ENCODE measurements at places on chromosomes 12 and 14.

DNA sequence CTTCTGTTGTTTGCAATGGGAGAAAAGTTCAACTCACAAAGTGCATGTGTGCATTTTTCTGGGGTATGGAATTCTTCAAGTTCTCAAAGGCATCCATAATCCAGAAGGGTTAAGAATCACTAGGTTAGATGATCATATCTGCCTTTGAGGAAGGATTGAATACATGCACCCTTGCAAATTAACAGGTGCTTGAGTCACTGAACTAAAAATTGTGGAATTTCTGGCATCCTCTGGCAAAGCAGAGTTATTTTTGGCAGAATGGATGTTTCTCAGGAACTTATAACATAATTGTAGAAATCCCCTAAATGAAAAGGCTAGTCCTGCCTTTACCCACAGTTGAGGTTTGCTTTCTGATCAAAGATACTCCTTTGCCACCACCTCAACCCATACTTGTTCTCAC is 136.5 kb upstream of the DYRK2 start:
- DNase-seq = no peak

DNA sequence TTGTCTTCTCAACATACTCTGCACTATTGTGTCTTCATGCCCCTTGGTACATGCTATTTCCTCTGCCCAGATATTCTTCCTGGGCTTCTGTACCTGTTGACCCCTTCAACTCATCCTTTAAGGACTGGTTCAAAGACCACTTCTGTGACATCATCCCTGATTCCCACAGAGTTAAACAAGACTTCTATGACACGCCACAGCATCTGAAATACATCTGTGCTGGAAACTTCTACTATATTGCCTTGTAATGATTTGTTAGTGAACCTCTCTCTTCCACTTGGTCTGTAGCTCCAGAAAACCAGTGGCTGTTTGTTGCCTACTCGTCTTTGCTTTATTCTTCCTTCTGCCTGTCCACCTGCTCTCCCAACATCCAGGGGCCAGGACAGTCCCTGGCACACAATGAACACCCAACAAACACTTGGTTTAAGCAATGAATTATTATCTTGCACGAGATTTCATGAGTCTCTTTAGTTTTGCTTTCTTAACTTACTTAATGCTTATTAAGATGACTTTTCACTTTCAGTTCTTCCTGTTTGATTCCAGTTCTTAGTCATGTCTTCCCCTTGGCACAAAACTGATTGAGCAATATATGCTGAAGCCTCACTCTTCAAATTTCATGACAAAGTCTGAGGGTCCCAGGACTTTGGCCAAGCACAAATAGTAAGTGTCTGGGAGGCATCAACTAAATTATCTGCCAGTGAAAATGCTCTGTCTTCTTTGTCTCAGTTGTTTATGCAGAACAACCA is 485.9 kb downstream of the APAF1 start:
- peak; percentile 10 for DNase-seq

DNA sequence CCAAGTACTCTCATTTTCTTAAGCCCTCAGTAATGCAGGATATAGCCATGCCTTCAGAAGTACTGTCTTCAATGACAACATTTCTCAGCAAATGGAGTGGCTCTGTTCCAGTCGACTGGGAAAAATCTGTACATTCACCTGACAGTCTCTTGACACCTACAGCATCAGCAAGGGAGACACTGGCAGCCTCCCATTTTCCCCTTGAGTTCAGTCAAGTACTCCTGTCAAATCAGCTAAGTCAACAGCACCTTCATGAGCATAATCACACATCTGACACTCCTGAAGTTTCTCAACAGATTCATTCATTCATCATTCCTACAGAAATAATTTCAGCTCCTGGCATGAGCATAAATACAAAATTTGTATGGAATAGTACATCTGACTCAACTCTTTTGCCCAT is 46.1 kb downstream of the INTS13 start:
- DNase-seq = no peak

DNA sequence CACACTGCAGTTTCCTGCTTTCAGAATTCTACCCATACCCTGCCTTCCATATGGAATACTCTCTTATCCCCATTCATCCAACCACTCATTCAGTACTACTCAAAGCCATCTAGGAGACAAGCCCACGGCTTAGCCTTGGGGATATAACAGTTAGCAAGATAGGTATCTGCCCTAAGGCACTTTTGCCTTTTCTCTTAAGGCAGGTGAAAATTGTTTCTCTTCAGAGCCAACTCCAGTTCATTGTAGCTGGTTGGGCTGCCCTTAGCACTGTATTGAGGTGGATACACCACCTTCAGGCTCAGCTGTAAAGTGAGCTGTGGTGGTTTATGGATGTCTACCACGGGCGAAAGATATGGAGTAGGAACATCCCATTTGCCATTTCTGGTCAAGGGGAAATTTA is 729.7 kb upstream of the TBX3 start:
- no peak for DNase-seq

- no peak for DNase-seq
Observed at GRCh38 chr14:21016413-21017190, 8.3 kb downstream of the NDRG2 start.

DNA sequence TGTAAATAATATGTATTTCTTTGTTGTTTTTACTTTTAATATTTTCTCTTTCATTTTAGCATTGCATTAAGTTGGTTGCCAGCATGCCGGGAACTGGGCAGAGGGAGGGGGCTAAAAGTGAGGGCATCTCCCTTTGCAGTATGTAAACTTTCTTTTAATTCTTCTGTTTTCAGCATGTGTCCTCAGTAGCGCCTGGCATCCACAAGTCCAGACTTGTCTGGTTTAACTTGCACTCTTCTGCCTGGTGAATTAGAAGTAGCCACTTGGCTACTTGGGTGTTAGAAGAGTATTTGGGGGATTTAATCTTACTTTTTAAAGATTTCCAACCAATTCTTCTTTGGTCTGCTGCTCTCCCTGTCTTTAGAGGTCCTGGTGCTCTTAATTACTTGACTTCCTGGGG is 117.2 kb upstream of the SCAF11 start:
- no peak for DNase-seq

GRCh38 chr14:54424479-54424901 is 16.7 kb downstream of the CNIH1 start:
- DNase-seq = no peak

- no peak for DNase-seq
Observed at GRCh38 chr14:75752086-75752485, 91.0 kb downstream of the TTLL5 start.

DNA sequence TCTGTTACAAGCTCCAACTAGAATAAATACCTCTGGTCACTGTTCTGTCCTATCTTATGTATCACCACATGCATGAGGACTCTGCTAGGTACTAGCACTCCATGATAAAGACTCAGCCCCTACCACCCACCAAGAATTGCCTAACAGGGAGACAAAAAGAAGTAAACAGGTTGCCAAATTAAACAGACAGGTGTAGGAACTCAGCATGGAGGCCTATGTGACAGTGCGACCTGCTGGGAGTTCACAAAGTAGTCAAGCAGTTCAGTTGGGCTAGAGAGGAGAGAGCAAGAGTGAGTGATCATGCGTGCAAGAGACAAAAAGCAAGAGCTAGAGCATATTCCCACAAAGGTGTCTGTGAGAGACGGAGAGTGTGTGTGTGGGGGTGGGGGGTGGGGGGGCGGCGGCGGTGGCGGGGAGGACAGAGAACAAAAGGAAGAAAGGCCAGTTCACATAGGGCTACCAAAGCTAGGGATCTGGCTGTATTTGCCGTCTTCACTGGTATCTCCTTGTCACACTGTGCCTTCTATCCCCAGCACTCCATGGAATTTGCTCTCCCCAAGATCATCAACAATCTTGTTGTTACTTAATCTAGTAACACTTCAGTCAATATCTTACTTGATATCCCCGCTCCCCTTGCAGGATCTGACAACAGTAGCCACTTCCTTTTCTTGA is 81.2 kb downstream of the SPPL3 start:
- DNase-seq = no peak

DNA sequence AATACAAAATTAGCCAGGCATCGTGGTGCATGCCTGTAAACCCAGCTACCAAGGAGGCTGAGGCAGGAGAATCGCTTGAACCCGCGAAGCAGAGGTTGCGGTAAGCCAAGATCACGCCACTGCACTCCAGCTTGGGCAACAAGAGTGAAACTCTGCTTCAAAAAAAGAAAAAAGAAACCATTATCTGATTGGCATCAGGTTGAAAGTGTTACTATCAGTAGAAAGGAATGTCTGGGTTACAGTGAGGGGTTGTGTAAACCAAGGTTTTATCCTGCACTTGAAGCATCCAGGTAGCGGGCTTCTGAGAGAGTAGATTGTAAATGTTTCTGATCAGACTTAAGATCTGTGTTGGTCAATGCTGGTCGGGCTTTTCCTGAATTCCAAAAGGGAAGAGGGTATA is 14.1 kb upstream of the OXA1L start:
- DNase-seq = no peak

DNA sequence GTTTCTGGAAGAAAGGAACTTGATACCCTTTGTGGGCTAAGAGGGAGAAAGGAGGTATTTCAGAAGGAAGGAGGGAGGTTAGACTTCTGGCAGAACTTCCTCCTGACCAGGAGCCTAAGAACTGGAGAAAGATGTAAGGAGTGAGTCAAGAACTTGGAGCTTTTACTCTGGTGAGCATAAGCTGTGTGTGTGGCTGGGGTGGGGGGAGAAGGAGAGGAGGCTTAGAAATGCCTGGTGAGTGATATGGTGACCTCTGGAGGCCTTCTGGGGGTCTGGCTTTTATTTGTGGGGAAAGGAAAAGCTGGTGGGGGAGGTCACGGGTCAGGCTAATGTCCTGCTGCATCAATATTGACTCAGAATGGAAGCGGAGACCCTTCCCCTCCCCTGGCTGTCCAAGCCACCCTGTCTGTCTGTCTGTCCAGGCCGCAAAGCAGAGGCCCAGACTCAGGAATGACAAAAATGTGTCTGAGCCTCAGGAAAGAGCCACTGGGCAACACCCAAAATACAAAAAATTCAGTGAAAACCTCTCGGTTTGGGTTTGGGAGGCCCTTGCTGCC is 4.8 kb downstream of the LRP1 start:
- no peak for DNase-seq

- no peak for DNase-seq
Observed at GRCh38 chr12:65196762-65197567, 27.6 kb downstream of the LEMD3 start.

DNA sequence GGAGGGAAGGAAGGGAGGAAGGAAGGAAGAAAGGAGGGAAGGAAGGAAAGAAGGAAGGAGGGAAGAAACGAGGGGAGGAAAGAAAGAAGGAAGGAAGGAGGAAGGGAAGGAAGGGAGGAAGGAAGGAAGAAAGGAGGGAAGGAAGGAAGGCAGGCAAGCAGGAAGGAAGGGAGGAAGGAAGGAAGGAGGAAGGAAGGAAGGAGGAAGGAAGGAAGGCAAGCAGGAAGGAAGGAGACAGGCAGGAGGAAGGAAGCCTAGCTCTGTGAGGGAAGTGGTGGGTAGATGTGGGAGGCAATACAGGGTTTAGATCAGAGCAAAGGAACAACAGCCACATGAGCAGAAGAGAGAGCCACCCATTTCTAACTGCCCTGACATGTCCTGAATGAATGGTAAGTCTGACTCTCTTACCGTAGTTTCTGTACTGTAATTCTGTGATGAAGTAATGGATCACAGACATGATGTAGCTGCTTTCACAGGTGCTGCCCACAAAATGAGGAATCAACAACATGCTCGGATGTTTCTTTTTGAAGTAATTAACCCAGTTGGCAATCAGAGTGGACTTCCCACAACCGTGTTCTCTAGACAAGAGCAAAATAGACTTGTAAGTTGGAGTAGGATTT is 24.4 kb upstream of the HSP90B1 start:
- DNase-seq = no peak

DNA sequence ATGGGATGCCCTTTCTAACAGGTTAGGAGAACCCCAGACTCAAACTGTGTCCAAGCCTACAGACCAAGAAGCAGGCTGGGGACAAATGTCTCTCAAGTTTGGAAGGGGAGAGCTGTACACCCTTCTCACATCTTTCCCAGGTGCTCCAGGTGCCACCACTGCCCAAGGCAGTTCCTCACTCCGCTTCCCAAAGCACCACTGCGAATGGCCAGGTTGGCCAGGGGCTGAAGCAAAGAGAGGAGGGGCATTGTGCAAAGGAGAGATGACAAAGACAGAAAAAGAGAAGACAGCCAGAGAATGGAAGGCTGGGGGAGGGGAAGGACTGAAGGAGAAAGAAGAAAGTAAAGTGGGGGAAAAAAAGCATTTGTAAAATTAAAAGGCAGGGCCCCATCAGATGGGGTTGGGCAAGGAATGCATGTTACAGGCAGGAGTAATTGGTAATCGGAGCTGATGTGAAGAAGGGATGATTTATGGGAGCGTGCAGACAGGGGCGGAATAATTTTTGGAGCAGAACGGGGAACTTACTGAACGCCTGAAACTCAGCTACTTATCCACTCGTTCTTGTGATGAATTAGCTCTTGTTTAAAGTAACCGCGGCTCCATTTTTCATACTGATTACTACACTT is 165.8 kb downstream of the ESRRB start:
- DNase-seq = no peak

GRCh38 chr12:98439471-98439951 is 75.9 kb upstream of the TMPO start:
- DNase-seq = no peak

Measured in GM19239 (cell line).